Activated CD8-positive, alpha-beta memory T cell treated with anti-CD3 and anti-CD28 coated beads for 1 hour (primary cell): ENCODE measurements at places on chromosomes 4 and X.

DNA sequence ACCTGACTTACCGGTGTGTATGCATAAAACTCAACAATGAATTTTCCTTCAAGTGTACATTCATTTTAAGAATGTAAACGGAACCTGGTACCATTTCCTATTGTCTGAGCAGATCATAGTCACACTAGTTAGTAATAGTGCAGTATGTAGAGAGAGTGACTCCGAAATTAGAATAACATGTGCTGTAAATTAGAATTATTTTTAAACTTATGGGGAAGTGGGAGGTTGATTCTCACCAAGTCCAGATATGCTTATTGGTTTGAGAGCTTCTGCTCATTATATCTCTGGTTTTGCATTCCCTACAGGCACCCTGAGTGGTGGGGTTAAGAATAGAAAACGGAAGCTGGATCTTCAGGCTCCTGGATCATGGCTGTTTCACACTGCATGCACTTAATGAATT lies 39.6 kb downstream of the KLF3 start:
- no peak for DNase-seq

- no peak for DNase-seq
These were observed 895.9 kb downstream of the TRIML1 start for GRCh38 chr4:189035091-189035490.

GRCh38 chr4:183411291-183411861 lies 33.1 kb upstream of the CDKN2AIP start:
- no peak for DNase-seq

- no peak for DNase-seq
These were observed 20.8 kb upstream of the FREM3 start for GRCh38 chr4:143721317-143721716.
